ENCODE measurements at places on chromosomes 3 and 15.

- DNase-seq: peak; percentile 20
These were observed at the start of gene PTX3 for GRCh38 chr3:157436583-157437291. TSS of gene PTX3 (plus strand) at chr3:157436850. CDS start at chr3:157436934, 84 bp downstream.

DNA sequence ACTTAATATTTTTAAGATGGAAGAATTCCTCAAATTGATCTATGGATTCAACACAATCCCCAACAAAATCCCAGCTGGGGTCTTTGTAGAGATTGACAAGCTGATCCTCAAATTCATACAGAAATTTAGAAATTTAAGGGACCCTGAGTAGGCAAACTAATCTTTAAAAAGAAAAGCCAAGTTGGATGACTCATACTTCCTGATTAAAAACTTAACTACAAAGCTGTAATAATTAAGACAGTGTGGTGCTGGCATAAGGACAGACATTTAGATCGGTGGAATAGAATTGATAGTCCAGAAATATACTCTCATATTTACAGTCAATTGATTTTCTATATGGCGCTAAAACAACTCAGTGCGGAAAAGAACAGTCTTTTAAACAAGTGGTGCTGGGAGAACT lies 11.6 kb downstream of the FAM162A start:
- DNase-seq: no peak

DNA sequence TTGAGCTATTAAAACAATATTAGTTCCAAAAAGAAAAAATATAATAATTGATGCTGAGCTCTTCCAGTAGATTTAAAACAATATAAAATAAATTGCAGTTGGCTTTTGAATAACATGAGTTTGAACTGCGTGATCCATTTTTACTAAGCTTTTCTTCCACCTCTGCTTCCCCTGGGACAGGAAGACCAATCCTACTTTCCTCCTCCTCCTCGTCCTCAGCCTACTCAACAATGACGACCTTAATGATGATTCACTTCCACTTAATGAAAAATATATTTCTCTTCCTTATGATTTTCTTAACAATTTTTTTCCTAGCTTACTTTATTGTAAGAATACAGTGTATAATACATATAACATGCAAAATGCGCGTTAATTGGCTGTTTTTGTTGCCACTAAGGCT lies 78.9 kb upstream of the THRB start:
- no peak for DNase-seq

- peak; percentile 33 for DNase-seq
These were observed 5.1 kb upstream of the ANKRD63 start for GRCh38 chr15:40287968-40288367.

DNA sequence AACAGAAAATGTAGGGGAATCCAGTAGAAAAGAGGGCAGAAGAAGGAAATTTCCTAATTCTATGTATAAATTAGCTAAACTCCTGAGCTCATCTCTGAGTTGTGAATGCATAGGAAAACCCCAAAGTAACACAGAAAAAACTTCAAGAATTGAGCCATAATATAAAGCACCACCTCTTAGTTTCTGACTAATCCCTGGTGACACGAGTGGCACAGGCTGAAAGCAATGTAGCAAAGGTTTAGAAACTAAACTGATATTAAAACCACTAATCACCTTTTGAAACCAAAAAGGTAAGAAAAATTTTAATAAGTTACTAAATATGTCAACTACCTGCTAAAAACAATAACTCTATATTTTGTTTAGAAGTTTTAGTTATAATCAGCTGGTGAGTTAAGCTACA lies 255.6 kb upstream of the NECTIN3 start:
- no peak for DNase-seq

DNA sequence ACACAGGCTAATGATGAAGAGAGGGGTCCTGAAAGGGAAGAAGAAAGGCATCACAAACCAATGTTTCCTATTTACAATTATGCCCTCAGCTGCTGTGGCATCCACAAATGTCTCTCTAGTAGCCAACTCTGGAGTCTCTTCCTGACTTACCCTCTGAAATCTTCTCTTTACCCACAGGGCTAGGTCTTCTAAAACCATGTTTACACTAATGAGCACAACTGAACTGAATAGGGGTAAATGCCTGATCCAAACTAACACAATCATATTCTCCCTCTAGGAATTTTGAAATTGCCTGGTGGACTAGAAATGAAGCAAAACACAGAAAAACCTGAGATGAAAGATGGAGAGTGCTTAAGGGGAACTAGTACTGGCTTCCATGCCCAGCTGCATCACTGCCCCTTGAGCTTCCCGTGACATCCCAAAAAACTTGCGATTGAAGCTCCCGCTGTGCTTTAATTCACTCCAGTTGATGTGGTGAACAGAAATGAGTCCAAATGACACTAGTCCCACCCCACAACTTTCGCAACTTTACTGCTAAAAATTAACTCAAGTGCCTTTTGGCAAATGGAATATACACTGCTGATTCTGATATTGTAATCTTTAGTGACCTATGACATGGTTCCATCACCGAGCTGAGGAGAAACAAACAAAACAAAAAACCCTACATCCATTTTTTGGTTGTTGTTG lies 32.8 kb downstream of the CFAP20DC start:
- DNase-seq: no peak

GRCh38 chr3:169379496-169380090 lies 283.9 kb downstream of the MECOM start:
- no peak for DNase-seq

- DNase-seq: no peak
These were observed 20.3 kb downstream of the XXYLT1 start for GRCh38 chr3:195250473-195251251.

DNA sequence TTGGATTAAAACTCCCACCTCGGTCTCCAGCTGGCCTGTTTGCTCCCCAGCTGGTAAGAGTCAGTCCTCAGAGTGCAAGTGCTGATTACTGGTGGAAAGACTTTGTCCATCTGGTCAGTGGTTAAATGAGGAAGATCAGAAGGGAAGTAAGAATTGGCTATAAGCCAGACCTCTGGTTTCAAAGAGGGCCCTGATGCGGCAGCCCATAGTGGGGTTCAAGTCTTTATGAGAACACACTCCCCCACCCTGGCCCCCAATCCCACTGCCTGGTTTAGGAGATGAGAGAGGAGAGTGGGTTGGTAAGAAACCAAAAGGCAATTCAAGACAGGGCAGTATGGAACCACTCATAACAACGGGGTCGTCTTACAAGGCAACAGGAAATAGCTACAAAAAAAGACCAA lies 65.0 kb downstream of the FRMD4B start:
- no peak for DNase-seq

GRCh38 chr3:63069806-63070475 lies 194.7 kb upstream of the CADPS start:
- DNase-seq: no peak

DNA sequence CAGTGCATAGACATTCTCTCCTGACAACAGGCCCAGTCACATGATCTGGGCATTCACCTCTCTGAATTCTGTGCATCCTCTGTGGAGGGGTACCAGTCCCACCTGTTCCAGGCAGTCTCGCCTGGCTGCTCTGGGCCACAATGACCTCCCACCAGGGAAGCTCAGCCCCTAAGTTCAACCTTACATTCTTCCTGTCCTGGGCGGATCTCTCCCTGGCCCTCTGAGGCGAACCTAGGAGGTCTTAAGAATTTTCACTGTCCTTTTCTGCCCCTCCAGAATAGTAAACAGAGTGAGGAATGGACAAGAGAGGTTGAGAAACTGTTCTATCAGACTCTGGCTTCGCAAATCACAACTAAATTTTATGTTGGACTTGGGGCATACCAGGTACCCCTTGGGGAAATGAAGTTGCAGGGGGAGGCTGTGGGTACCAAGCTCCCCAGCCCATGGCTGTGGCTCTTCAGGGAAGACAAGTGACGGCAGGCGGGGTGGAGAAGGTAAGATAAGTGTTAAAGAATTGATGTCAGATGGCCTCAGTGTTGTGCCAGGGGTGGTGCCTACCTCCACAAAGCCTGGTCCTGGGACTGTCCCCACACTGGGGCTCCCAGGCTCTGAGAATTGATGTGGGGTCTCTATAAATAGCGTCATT lies 5.3 kb downstream of the SCN5A start:
- no peak for DNase-seq

- peak; percentile 15 for DNase-seq
These were observed 23.5 kb downstream of the DRD3 start for GRCh38 chr3:114155370-114155821.

DNA sequence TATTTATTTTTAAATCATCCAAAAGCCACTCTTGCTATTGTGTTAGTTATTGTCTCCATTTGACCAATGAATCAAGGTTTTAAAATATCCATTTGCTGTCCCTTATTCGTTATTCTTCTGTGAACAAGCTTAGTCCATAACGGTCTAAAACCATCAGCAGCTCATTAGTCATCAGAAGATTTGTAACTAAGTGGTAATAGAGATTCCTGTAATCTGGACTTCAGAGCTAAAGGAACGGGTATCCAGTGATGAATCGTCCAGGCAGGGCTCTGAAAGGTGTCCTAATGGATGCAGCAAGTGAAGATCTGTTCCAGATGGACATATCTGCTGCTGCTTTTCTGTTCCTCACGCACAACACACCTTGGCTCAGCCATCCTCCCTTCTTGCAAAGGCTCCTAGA lies 362.7 kb upstream of the CFAP20DC start:
- DNase-seq: no peak

DNA sequence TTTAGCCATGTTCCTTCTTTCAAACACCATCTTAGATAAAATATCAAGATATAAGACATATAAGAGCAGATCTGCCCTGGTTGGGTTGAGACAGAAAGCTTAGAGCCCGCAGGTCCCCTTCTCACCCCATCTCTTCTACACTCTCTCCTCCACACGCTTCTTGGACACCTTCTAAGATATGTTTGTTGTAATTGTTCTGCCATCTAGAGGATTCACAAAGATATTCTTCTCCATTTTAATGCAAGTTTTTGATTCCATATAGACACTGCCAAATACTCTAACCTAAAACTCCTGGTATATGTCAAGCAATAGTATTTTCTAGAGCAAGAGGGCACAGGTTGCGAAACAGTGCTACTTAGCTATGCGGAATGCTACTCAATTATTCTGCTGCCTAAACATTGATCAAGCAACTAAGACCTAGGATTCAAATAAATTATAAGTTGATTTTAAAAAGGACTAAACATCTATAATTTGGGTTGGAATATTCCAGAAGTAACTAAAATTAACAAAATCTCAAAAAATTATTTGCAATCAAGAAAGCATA lies 6.8 kb downstream of the CHRM5 start:
- no peak for DNase-seq

DNA sequence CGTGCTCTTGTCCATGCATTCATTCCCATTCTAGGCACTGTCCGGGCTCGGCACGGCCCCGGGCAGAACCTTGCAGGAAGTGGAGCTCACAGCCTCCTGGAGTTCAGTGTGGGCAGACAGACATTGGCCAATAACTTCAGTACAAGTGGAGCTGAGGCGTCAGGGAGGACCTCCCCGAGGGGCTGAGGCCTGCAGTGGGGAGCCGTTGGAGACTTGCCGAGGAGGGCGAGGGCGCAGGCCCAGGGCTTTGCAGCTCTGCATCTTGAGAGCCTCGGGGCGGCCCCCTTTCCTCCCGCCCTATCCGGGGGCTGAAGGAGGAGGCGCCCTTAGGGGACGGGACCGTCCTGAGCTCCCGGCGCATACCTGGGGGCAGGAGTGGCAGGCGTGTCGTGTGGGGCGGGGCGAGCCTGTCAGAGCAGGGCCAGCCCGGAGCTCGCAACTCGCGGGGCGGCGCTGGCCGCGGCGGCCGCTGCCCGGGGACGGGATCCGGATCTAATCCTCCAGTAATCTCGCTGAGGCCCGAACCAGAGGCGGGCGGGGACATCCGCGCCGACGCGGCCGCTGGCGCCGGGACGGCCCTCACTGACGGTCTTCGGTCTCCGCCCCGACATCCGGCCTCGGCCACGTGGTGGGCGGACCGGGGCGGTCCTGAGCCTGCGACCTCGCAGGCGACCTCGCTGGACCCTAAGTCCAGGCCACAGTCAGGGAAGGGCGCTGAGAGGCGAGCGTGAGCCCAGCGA lies at the start of gene ACY1:
TSS of gene ACY1 (plus strand) at position 698 of the 740 bp plus-strand sequence. CDS start 530 bp downstream, outside the sequence.
- peak; percentile 95 for DNase-seq

DNA sequence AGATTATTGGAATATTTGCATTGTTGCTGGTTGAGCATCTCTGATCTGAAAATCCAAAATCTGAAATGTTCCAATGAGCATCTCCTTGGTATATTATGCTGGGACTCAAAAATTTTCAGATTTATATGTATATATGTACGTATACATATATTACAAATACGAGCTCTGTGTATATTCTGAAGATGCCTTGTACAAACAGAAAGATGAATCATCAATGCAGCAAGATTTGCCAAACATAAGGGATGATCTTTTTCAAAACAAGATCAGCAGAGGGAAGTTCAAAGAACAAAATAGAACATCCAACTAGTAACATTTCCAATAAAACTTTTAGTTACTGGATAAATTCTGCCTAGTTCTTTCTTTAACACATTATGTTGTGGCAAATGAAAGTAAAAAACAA lies 42.5 kb downstream of the HERC1 start:
- no peak for DNase-seq

DNA sequence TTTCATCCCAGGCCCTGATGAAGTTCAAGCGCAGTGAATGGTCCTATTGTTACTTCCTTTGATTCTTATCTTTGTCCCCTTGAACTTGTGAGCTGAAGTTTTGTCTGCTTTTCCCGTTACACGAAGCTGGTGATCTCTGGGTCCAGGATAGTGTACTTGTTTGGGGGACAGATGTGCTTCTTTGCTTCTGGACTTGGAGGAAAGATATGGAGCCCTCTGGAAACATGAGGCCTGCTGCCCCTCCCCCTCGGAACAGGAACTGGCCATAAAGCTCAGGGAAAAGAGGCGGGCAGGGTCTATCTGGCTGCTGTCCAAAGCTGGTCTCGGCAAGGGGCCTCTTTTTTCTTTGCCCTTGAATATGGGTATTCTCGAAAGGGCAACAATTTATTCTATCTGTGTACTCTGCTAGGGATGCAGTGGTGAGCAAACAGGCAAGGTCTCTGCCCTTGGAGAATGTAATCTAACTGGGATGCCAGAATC lies 47.6 kb downstream of the IDH2 start:
- no peak for DNase-seq

DNA sequence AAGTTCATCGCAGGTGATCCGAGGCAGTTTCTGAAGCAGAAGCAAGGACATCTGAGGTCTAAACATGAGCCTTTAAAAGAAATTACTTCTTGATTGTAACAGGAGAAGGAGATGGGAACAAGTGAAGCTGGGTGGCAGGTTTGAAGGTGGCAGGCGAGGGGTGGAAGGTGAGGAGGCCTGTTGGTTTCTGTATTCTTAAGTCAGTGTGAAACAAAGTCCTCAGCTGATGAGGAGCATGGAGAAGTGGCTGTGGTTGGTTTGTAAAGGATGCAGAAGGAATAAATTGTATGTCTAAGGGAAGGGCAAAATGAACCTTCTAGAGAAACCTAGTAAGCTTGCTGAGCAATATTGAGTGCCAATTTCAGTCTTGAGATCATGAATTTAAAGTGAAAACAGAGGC lies 298.8 kb downstream of the CHST2 start:
- peak; percentile 59 for DNase-seq

DNA sequence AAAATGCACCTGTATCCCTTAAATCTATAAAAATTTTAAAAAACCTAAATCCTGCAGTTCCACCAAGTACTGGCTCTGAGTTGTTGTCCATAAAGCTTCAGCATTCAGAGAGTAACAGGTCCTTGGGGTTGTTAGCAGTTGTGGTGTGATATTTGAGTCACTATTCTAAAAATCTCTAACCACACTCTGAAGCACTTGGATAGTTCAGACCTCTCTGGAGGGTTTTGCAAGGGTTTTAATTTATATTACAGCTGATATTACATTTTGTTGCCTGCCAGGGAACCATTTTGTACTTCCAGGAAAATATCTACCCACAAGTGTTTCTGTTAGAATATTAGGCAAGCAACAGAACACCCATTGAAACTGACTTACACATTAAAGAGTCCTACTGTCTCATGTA lies 255.6 kb downstream of the TBL1XR1 start:
- no peak for DNase-seq

GRCh38 chr3:27094721-27095120 lies 274.5 kb downstream of the NEK10 start:
- no peak for DNase-seq
